Brain (organoid and tissue), 16 donors: ENCODE measurements at places on chromosomes 7 and 10.

- DNase-seq: no peak
These were observed 8.3 kb upstream of the MET start for GRCh38 chr7:116663744-116664143.

GRCh38 chr7:70082099-70082611 lies 483.9 kb downstream of the AUTS2 start:
- DNase-seq: no peak

DNA sequence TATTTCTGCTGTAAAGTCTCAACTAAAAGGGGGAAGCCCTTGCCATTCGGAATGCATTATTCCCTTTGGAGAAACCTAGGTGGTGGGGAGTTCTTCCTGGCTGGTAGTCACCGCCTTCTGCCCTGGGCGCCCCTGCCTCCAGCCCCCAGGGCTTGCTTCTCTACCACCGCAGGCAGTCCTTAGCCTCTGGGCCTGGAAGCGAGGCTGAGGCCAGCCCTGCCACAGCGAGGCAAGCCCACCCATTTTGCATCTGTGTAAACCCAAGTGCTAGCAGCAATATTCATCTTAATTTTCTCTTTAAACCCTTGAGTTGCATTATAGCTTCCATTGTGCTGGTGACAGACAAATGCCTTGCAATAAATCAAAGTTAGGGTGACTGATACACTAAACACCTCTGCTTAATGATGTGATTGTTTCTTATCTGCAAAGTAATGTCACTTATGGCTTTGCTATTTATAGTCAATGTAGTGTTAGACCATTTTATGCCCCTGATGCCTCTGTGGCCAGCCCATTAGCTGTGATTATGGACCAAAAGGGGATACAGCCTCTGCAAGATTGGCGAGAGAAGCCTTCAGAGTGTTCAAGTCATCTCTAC lies 26.2 kb upstream of the MGMT start:
- DNase-seq: no peak

DNA sequence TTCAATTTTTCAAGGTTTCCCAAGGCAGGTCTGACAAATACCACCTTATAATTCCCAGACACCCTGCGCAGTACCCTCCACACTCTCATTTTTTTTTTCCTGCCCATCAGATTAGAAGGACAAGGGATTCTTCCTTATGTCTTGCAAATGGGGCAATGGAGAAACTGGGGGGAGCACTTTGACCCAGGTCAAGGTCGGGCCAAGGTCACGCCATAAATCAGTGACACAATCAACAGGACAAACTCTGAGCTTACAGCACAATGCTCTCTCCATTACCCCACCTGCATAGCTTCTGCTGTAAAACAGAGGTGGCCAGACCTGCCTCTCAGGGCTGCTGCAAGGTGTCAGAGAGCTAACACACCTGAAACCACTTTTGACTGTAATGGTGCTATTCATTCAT lies 254.4 kb upstream of the ZMIZ1 start:
- DNase-seq: no peak

- no peak for DNase-seq
These were observed 53.2 kb upstream of the SYPL1 start for GRCh38 chr7:106165337-106165736.

DNA sequence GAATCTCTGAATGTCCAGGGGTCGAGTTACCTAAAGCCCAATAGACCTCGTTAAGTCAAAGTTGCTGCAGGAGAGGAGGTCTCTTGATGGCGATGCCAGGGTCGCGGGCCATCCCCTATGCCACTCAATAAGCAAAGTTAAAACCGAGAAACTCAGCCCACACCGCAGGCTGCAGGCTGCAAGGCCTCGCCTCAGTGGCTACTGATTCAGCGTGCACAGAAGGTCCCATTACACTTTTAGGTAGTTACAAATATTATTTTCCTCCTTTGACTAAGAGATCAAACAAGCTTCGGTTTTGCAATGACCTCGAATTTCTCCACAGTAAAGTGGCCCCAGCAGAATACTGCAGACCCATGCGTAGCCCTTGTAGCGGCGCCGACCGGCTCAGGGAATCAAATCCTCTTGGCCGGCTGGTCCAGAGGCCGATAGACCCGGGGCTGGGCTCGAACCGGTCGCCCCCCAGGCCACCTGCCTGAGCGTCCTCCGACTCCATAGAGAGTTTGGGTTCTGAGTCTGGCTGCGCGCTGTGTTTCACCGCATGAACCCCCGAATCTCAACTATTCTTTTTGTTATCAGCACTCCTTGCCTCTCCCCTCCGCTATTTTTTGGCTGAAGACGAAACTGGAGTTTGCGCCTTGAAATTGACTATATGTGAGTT lies 2.3 kb downstream of the C1QL3 start:
- peak; percentile 24 for DNase-seq

DNA sequence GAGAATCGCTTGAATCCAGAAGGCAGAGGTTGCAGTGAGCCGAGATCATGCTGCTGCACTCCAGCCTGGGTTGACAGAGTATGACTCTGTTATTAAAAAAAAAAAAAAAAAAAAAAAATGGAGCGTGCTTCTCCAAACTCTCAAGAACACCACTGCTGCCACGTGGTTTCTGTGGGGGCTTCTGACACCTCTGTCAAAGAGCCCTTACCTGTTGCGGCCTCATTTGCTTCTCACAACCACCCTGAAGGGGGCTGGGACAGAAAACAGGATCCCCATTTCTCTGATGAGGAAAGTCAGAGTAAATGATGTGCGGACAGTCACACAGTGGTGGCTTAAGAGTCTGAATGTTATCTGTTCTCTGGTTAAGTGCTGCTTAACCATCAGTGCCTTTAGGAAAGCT lies 95.3 kb downstream of the RNF216 start:
- no peak for DNase-seq

DNA sequence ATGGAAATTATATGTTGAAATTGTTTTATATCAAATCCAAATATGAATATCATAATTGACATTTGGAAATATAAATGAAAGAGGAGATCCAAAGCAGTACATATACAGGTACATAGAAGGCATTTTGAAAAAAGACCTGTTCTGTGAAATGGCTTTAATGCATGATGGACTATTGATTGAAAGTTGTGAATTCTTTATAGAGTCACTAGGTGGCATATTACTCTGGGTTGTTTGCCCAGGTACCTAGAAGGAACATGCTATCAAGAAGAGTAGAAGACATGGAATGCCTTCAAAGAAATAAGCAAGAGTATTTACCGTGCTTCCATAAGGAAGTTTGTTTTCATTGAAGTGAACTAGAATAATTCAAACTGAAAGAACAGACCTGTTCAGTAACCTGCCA lies 160.0 kb upstream of the ANK3 start:
- DNase-seq: no peak

- DNase-seq: peak; percentile 76
These were observed 233.4 kb downstream of the PTN start for GRCh38 chr7:137110091-137110509.

DNA sequence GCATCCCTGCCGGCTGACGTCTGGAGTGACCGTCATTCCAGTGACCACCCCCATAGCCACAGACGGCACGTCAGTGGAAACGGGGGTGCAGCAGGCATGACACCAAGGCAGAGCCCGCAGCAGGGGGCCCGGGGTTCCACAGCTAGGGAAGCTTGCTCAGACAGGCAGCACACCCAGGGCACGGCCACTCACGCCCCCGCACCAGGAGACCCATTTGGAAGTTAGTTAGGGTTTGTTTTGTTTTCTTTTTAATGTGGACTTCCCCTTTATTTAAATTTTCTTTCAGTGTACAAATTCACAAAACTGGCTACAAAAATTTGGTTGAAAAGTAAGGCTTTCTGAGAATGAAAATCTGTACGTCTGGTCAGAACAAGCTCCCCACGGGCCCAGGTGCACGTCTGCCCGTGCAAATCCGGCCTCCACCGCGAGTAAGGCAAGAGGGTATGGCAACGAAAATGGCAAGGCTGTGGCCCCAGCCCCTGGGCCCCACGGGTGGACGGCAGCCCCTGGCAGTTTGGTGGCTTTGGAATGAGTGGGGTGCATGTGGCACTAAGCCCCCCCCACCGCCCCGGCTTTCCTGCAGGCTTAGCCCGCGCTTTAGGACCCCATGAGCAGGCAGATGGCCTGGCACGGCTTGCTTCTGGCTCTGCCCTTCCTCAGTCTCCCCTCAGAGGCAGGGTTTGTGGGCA lies 124.2 kb downstream of the FAM53B start:
- DNase-seq: no peak

DNA sequence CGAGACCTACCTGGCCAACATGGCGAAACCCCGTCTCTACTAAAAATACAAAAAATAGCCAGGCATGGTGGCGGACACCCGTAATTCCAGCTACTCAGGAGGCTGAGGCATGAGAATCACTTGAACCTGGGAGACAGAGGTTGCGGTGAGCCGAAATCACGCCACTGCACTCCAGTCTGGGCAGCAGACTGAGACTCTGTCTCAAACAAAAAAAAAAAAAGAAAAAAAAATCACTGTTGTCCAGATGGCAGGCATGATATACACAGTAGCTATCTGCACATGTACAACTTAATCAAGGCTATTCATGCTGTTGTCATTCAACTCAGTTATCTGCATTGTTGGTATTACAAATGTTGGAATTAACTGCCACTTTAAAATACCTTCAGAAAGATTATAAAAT lies 55.3 kb downstream of the BRAF start:
- no peak for DNase-seq

GRCh38 chr7:50562136-50562535 lies 3.1 kb downstream of the DDC start:
- DNase-seq: no peak

DNA sequence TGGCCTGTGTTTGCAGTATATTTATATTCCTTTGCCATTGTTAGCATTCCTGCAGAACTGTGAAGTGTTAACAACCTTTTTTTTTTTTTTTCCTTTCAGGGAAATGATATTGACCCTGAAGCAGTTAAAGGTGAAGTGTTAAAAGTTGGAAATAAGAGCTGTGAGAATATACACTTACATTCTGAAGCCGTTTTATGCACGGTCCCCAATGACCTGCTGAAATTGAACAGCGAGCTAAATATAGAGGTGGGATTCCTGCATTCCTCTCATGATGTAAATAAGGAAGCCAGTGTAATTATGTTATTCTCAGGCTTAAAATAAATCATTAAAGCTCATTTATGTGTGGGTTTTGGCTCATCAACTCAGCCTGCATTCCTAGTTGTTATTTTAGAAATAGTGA lies 92.8 kb upstream of the CAPZA2 start:
- DNase-seq: no peak

DNA sequence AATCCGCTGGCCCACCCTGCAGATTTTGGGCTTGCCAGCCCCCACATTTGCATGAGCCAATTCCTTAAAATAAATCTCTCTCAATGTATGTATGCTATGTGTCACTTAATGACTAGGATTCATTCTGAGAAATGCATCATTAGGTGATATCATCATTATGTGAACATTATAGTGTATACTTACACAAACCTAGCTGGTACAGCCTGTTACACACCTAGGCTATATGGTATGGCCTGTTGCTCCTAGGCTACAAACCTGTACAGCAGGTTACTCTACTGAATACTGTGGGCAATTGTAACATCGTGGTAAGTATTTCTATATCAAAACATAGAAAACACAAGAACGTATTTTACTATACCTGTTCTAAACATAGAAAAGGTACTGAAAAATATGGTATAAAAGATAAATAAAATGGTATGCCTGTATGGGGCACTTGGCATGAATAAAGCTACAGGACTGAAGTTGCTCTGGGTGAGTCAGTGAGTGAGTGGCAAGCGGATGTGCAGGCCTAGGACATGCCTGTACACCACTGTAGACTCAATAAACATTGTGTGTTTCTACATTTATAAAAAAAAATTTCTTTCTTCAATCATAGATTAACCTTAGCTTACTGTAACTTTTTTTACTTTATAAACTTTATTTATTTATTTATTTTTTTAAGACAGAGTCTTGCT lies 135.9 kb downstream of the ABCA13 start:
- no peak for DNase-seq
